LoVo (cell line): ENCODE measurements at places on chromosomes 12 and 14.

DNA sequence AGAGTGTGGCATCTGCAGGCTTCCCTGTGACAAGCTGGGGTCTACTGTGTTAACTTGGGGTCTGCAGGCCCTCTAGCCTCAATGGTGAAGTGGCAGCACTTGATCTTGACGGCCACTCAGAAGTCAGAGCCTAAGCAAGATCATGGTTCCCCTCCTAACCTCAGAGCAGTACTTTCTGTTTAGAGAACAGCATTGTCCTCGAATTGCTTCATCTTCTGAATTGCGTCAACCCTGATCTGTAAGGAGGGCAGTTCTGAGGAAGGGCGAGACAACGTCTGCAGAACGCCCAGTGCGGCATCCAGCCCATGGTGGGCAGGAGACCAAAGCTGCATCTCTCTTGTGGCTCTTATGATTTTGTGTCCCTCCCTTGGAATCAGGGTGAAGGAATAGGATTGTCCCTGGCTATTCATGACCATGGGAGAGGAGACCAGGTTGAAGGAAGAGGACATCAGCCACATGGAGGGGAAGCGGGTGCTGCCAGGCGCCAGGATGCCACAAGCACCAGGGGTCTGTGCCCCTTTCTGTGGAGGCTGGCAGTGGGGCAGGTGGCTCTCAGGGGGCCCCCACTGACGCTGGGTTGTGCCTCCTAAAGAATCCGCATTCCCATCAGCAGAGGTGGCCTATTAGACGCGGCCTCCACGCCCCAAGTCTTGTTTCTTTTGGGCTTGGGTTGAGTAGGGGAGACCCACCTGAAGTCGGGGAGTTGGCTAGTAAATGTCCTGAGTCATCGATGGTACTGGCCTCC lies 2.2 kb downstream of the SERPINA9 start:
- DNase-seq: no peak

GRCh38 chr12:1804545-1805332 lies 15.6 kb upstream of the LRTM2 start:
- peak; percentile 67 for DNase-seq

- no peak for DNase-seq
These were observed 23.1 kb upstream of the LRTM2 start for GRCh38 chr12:1797011-1797901.

DNA sequence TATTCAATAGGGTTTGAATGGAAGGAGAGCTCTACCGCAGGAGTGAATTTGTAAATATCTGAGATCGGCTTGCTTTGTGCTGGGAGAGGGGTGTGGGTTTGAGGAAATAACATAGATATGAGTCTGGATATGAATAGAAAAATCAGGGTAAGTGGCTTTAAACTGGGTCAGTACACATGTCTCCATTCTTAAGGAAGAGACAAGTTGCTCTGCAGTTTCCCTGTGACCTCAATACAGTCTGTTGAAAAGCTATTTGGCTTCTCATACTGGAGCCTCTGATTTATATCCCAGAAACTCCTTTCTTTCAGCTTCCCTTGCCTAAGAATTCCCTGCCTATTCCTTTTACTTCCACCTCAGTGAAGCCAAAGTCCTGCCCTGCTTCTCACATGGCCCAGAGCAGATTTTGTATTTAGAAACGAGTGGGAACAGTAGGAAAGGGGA lies 153.5 kb upstream of the ATF7IP start:
- DNase-seq: peak; percentile 66

- DNase-seq: no peak
These were observed 21.1 kb upstream of the CORO1C start for GRCh38 chr12:108752387-108752786.

DNA sequence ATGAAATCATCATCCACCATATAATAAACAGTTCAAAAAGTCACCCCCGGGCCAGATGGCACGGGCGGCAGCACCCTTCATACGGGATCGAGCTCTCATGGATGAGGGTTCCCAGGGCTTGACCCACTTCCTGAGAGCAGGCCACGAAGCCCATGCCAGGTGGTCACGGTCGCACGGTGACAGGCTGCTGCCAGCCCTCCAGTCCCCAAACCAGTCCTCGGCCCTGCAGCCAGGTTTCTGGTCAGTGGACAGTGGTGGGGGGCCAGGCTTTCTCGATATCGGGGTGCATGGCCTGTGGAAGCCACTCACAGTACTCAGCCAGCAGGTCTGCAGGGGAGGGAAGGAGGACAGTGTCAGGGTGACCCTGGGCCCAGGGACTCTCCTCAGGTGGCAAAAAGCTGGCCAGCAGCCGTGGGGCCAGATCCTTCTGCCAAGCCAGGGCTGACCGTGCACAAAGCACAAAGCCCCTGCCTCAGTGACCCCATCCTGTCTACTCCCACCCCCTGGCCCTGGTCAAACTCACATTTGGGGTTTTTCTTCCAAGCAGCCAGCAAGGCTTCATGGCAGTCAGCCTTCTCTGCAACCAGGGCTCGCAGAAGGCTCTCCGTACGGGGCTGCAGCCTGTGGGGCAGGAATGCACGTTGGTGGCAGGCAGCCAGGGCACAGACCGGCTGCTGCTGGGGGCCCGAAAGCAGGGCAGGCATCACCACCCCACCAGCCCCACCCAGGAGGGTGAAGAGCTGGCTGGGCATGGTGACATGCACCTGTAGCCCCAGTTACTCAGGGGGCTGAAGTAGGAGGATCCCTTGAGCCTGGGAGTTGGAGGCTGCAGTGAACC lies 33.3 kb upstream of the UBC start:
- DNase-seq: no peak

DNA sequence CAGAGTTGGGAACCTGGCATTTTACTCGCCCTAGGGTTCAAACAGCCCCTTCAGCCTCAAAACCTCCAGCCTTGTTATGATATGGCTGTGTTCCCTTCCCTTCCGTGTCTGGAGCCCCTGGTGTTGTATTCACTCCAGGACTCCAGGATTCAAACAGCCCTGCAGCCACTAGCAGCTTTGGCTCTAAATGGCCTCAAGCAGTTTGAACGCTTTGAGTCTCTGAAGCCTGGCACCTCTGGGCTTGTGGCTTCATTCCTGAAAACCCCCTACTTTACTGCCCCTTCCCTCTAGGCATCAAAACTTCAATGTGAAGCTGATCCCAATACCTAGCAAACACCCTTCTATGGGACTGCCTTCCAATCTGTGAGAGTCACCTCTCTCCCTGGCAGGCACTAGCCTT lies 67.9 kb upstream of the RMST start:
- no peak for DNase-seq

- no peak for DNase-seq
These were observed 21.4 kb upstream of the TMTC2 start for GRCh38 chr12:82665142-82665923.

DNA sequence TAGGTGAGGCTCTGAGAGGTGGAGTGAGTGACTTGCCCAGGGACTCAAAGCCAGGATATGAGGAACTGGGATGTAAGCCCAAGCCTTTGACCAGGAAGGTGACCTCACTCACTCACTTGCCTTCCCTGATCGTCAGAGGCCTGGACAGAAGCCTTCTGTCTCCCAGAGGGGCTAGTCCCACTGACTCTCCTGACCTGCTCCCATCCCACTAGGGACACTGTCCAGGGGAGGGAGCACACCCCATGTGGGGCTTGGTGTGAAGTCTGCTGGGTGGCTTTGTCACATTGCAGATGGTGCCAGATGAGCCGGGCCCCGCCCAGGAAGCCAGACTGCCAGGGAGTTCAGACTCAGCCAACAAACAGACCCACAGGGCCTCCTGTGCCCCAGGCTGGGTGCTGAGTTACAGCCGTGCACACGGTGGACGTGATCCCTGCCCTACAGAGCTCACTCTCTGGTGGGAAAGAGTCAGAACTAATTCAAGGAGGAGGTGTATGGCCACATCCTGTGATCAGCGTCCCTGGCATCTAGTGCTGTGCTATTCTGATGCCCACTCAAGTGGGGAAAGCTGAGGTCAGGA lies 28.3 kb downstream of the MMAB start:
- DNase-seq: no peak

DNA sequence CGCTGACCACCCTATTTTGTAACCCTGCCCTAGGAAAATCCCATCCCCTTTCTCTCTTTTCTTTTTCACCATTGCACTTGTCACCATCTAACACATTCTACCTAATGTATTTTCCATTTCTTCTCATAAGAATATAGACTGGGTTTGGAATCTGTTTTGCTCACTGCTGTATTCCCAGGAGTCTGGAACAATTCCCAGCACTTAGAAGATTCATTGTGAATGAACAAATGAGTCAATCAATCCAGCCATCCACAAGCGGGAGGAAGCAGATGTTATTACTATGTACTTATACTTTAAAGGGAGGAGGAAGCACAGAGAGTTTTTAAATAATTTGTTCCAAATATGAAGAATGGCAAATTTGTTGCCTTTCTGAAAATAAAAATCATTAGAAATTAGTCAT lies 142.1 kb downstream of the KIF21A start:
- DNase-seq: no peak

GRCh38 chr12:129827102-129827865 lies 76.5 kb downstream of the TMEM132D start:
- DNase-seq: no peak

GRCh38 chr14:73761618-73762355 lies 47.6 kb upstream of the PNMA1 start:
- no peak for DNase-seq

GRCh38 chr12:20711846-20712245 lies 16.7 kb downstream of the SLCO1C1 start:
- DNase-seq: no peak

- no peak for DNase-seq
These were observed 886 bp upstream of the PRICKLE1 start for GRCh38 chr12:42590330-42590934.

GRCh38 chr12:32981139-32981538 lies 84.6 kb upstream of the PKP2 start:
- no peak for DNase-seq

DNA sequence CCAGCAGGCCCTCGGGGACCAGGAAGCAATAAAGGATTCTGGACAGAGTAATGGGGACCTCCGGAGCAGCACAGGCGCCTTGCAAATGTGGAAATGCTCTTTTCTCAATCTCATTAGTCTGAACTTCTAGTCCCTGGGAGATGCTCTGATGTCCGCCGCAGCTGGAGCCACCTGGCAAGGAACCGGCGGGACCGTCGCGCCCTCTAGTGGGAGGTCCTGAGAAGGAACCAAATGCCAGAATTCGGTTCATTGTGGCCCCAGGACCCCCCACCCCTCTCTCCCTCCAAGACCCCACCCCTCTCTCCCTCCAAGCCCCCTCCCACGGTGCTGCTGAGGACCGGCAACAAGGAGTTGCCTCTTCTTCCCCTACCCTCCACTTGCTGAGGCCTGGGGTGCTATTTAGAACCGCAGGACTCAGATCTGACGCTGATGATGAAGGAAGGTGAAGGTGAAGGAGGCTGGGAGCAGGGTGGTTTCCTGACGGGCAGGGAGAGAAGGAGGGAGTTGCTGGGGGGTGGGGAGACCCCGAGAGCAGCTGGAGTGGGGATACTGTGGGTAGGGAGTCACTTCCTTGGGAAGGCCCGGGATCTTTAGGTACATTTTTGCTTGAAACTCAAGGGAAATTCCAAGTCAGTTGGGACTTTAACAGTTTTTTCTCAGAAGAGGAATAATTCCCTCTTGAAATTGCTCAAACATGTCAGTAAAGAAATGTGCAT lies 42.5 kb downstream of the SMIM41 start:
- DNase-seq: peak; percentile 64

- DNase-seq: no peak
These were observed 126.8 kb upstream of the NCOR2 start for GRCh38 chr12:124694250-124694649.

GRCh38 chr14:55814873-55815272 lies 234.9 kb downstream of the KTN1 start:
- no peak for DNase-seq

GRCh38 chr12:20004952-20005351 lies 363.4 kb upstream of the PDE3A start:
- no peak for DNase-seq

DNA sequence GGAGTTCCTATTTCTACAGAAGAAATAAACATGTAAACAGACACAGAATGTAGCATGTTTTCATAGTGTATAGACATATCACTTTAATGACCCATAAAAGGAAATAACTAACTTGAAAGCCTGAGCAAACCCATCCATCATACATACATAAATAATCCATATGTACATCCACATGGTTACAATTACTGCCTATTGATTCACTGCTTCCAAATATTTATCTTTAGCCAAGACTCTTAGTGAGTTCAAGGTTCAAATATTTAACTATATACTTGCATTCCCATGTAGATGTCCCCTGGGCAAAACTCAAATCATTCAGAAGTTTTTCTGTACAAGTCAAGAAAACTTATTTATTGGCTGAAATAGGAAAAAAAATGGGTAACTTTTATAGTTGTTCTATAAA lies 95.4 kb downstream of the CCER1 start:
- no peak for DNase-seq

GRCh38 chr12:89874146-89874545 lies 165.5 kb upstream of the ATP2B1 start:
- no peak for DNase-seq

DNA sequence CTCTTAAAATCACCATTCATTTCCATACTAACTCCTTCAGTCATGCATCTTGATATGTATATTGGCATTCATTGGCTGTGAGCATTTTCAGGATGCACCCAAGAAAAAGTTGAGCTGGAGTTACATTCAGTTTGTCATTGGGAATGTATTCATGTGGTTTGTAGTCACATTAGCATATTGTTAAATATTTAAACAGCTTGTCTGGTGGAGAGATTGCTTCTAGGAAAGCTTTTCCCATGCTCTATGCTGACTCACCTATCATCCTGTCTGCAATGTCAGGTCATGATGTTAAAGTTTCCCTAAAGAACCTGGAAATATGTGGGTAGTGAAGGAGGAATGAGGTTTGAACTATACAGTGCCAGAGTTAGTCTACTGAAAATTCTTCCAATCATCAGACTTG lies 583.6 kb downstream of the GALC start:
- no peak for DNase-seq

- no peak for DNase-seq
These were observed 53.9 kb downstream of the ATF7 start for GRCh38 chr12:53572134-53572758.

DNA sequence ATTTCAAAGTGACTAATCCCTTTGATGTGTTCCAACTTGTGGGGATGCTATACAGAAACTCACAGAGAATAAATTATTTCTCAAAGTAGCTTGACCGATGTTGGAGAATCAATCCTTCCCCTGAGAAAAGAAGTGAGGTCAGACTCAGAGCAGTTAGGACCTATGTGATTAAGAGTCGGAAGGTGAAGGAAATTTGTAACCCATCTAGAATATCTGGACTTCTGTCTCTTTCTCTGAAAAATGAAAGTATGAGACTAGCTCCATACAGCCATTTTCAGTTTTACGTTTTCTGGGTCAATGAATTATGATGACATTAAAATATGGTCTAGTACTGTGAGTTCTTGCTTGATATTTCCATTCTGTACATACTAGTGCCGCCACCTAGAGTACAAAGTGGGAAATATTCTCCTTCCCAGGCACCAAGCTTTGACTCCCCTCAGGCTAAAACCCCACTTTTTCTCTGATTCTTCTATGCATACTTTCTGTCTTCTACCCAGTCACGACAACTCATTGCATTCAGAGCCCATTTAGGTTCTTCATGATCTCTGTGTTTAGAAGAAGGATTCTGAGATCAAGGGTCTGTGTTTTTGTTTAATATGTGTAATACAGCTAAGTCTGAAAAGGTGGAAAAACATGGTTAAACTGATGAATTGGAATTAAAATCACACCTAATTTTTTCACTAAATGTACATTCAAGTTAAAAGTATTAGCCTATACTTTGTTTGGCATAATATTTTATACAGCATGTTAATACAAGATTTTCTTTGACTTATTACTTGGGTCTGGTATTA lies 6.9 kb upstream of the NTS start:
- DNase-seq: peak; percentile 58

GRCh38 chr14:24437020-24437735 lies 5.4 kb downstream of the SDR39U1 start:
- DNase-seq: no peak

- DNase-seq: no peak
These were observed 213.4 kb downstream of the CCER1 start for GRCh38 chr12:90741611-90742010.

- no peak for DNase-seq
These were observed 42.4 kb downstream of the RNF34 start for GRCh38 chr12:121442028-121442948.
